ENCODE measurements at places on chromosomes 3 and 15.

GRCh38 chr15:94460624-94461023 is 229.3 kb downstream of the MCTP2 start:
- DNase-seq: no peak

GRCh38 chr3:65879372-65879771 is 159.3 kb downstream of the MAGI1 start:
- no peak for DNase-seq

DNA sequence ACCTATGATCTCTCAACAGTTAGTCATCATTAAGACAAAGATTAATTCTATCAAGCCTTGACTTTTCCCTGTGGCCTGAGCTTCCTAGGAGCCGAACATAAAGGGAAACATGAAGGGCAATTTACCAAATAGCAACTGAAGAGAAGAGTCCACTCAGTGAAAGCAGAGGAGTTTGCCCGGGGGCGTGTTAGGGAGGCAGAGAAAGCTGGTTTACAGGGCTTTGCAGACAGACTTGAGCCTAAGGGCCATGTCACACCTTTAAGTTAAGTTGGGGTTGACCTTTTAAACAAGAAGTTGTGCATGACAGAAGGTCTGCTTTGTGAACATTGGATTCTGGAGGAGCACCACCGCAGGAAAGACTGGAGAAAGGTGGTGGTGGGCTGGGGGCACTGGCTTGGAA is 701.8 kb upstream of the CFAP20DC start:
- no peak for DNase-seq

DNA sequence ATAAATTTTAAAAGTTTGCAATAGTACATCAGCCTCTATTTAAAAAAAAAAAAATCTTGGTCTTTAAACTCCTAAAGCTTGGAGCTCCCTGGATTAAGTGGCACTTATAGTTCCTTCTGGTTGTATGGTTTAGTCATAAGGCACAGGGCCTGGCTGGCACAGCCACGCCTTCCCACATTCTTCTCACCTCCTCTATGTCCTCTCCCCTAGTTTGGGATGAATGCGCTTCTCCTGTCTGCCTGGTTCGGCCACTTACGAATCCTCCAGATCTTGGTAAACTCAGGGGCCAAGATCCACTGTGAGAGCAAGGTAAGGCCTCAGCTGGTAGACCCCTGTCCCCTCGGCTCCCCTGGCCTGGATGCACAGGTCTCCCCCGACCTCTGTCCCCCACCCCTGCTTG is 10.0 kb downstream of the ANKDD1A start:
- DNase-seq: no peak

- no peak for DNase-seq
These were observed 37.2 kb downstream of the ABHD5 start for GRCh38 chr3:43727930-43728329.

DNA sequence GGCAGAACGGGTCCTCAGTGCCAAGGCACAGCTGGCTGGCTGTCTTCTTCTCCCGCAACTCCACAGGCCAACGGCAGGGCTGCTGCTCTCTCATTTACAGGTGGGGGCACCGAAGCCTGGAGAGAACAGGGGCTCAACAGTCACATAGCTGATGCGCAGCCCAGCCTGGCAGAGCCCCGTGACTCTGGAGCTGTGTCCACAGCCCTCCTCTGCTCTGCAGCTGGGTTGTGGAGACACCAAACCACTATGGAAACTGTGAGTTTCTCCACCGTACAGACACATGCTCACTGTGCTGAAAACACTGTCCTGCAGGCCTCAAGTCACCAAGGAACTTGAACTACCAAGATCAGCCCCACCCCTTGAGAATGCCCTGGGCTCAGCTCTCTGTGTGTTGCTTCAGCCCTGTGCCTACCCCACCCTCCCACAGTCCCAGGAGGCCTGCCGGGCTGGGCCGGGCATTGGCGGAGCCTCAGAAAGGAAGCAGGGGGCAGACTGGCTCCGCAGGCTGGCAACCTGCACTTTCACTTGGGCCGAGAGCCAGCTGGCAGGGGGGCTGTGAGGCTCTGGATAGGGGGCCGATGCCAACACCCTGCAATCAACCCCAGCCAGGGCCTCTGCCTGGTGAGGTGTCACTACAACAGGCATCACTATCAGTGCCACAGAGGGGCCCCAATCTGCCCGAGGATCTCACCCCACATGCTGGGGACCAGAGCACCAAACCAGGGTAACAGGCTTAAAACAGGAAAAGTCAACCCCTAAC is 113.7 kb upstream of the RPL32 start:
- DNase-seq: peak; percentile 30

GRCh38 chr3:31880020-31880419 is 101.0 kb downstream of the OSBPL10 start:
- DNase-seq: no peak

DNA sequence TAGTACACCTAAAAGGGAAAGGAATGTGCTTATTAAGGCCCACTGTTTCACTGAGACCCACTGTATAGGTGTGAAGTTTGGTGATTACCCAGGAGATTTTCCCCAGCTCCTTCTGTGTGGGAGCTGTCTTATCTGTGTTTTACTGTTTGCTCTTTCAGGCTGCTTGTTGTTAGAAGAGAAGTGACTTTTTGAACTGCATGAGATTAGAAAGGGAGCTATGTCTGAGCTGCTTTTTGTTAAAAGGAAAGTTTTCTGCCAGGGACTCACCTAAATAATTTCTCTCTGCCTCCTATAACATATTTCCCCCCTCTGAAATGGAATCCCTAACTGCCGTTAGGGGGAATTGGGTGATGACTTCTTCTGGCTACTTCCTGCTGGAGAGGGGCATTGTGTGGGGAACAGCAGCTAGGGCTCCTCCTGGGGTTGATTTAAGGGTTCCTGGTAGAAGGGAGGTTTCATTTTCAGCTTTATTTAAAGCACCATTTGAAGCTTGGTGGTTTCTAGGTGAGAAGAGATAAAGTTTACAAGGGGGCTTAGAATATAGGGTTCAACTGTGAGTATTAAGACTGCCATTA is 77.1 kb upstream of the ATP11B start:
- no peak for DNase-seq

DNA sequence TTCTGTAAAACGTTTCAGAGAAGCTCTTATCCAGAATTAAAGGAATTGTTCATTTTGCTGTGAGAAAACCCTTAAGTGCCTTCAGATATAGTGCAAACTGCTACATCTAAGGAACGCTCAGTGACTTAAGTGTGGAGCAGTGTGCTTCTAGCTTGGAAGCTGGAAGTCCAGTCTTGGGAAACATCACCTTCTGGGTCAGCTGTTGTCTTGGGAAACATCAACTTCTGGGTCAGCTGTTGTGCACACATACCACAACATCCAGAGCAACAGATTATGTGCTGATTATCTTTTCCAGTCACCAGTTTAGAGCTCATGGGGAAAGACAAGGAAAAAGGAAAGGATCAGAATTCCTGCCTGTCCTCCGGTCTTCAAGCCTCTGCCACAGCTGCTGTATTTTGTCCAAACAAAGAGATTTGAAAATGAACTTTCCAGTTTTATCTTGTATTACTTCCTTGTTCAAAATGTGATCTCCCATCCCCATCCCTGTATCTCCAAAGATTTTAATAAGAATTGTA is 713.6 kb downstream of the NSUN3 start:
- no peak for DNase-seq

DNA sequence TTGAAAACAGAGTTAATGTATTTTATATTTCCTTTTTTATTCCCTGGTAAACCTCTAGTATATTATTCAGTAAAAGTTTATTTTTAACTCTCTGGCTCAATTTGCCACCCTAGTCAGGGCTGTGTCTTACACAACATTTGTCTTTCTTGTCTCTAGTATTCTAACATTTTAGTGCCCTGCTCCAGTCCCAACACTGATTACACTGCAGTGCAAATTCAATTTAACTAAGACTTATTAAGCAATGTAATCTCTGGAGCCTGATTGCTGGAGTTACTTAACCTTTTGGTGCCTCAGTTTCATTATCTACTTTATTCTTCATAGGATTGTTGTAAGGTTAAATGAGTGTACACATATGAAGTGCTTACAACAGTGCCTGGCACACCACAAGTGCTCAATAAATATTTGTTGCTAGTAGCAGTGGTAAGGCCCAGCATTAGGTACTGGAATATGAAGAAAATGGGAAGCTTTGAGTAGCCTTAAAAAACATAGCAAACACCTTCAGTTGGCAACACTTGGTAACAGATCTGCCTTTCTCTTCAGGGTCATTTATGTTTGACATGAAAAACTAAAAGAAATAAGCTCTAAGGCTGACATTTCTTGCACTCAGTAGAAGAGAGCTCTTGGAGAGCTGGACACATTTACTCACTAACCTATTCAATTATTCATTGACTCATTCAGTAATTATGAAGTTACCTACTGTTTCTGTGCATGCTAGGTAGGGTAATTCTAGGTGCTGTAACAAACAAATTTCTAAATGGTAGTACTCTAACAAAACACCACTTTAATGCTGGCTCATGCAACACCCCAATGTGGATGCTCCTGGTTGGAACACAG is 364.5 kb upstream of the EPHA3 start:
- no peak for DNase-seq

DNA sequence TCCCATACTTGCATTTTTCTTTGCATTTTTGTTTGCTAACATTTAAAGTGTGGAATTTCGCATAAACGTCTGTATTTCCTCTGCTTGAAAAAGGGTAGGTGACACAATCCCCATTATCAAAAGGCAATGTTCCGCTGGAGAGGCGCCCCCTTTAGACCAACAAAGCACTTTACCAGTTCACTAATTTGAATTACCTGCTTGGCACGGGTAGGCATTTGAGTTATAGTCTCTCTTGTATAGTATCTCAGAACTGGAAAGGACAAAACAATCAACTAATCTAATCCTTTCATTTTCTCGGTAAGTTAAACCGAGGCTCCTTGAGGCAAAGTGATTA is 775 bp upstream of the CCDC39 start:
- DNase-seq: no peak

- no peak for DNase-seq
These were observed 75.9 kb downstream of the STRIT1 start for GRCh38 chr3:155217591-155217990.

GRCh38 chr3:69750549-69750948 is 11.3 kb downstream of the MITF start:
- no peak for DNase-seq

GRCh38 chr3:12458901-12459300 is 25.4 kb upstream of the TSEN2 start:
- DNase-seq: no peak

DNA sequence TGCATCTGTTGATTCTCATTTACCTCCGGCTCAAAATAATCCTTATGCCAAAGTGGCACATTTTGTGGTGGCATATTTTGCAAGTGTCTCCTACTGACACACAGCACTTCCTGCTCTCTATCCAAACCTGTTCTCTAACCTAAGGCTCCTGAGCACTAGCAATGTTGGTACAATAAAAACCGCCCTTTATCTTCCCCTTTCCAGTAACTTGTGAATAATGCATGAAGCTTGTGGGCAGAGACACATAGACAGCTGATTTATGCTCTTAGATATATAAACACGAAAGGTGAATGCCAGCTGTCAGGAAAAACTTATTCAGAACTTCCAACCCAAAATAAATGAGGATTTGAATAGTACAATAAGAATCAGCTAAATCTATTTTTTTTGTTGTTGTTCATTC is 34.6 kb upstream of the ARPIN start:
- no peak for DNase-seq

DNA sequence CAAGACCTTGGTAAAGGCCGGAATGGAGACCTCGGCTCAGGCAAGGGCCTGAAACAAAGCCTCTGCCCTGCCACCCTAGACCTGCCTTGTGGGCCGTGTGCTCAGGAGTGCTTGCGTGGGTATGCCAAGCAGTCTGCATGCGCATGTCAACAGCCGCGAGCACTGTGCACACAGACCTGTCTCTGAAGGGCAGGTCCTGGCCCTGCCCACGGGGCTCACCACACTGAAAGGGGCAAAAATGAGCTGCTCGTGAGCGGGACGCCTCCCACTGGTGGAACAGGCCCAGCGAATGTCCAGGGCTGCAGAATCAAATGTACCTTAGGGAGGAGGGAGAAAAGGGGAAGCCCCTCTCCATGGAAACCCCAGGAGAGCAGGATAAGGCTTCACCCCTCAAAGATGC is 44.3 kb upstream of the FGD5 start:
- no peak for DNase-seq

GRCh38 chr3:19547665-19548464 is 386.2 kb downstream of the EFHB start:
- DNase-seq: no peak

DNA sequence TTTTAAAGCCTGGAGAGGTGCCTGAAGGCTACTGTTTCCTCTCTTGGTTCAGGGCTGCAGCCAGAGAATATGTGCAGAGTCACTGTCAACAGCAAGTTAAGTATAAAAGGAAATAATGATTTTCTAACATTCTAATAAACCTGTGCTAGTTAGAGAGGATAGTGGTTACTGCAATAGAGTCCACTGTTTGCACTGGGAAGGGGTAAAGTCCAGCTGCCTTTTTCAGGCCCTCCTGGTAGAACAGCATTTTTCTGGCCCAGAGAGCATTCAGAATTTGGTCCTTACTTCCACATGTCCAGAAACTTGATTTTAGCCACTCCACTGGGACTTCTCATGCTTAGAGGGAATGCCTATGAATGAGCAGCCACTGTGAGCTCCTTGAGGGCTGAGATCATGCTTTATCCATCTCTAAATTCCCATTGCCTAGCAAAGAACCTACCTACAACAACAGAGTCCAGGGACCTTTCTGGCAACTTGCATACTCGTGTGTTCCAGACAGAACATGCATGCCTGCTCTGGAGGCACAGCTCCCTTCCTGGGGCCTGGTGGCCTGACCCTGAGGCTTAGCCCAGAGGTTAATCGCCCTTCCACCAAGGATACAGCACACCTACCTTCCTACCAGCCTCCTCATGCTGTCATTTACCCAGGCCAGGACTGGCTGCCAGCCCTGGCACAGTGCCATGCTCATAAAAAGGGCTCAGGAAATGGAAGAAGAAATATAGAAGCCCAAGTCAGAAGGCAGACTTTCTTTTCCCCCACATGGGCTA is 50.3 kb upstream of the ATP13A3 start:
- DNase-seq: no peak

DNA sequence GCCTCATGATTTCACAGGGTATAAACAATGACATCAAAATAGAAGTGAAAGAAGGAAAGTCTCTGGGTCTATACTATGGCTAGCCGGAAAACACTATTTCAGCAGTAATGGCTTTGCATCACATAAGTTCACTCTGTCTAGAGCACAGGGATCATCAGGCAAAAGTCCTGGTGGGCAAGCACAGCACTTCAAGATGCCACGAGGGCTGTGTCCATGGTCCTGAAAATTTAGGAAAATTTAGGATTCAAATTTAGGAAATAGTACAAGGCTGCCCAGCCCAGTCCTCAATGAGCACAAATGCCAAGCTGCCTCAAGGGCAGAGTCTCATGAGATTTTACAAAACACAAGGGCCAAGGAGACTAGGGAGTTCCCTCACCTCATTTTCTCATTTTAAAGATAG is 54.1 kb downstream of the RORA start:
- DNase-seq: no peak

- no peak for DNase-seq
These were observed 33.6 kb downstream of the SSUH2 start for GRCh38 chr3:8610951-8611350.
